ENCODE measurements at places on chromosomes 7 and 10. TPM values are rescaled to one million over a fixed set of nuclear protein-coding genes. Genes with fewer than 3 reads are reported as not detected.

The GIMAP7 gene
- 17.2 TPM for polyA plus RNA-seq

The TMEM270 gene
- polyA plus RNA-seq = not detected

The MSMB gene
- not detected for polyA plus RNA-seq

The PSMC2 gene
- 120 TPM for polyA plus RNA-seq

The BCCIP gene
- polyA plus RNA-seq = 89.2 TPM

The BMPER gene
- 20.4 TPM for polyA plus RNA-seq

DNA sequence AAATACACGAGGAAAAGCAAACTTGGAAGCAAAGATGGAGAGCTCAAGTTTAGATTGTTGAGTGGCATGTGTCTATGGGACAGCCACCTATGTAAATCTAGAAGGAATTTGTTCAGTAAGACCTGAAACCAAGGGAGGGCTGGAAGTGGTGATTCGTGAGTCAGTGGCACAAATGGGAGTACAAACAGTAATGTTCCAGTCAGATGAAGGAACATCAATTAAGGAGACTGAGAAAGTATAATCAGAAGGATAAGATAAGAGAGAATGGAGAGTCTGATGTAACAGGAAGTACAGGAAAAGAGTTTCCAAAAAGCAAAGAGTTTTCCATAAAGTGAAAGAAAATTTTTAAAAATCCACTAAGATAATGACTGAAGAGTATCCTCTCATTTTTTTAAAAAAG, 544.2 kb downstream of the KIF20B start:
- no peak for DNase-seq

DNA sequence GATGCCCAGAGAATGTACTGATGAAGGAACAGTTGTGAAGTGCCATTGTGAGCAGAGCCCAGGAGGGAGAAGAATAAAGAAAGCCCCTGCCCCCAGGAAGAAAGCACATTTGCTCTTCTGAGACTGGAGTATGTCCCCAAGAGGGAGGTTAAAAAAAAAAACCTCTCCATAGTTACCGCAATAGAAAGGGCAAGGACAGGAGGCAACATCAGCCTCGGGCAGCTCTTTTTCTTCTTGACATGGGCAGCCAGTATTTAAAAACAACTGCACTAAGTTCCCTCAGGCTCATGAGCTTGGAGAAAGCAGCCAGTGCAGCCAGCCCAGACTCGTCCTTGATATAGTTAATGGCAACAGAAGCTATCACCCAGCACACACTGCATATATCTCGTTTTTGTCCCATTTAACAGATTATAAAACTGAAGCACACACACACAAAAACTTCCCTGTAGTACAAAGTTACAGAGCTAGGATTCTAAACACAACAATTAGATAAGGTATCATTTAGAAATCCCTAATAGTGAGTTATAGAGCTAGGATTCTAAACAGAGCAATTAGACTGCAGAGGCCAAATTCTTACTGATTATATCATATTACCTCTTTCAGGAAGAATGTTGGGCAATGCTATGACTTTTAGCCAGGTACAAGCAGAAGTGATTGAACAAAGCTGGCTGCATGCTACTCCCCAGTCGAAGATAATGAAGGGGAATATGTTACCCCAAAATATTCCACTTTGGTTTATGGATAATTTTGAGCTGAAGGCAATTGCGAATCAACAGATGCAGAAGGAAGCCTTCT, 823.5 kb downstream of the GRID1 start:
- DNase-seq = no peak

DNA sequence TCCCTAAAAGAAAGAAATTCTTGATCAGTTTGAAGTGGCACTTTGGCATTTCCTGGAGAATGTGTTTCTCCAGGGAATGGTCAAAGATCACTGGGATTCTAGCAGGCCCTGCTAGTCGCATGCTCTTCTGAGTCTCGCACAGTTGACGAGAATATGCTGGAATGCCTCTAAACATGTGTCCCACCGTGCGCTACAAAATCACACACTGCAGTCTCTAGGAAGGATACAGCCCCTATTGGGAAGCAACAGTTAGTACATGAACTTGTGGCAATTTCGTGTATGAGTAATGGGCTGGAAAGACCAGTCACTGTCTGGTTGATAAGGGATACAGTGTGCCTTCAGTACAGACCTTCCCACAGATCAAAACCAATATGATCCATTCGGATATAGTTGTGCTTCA, 257.9 kb downstream of the PRPF18 start:
- no peak for DNase-seq

DNA sequence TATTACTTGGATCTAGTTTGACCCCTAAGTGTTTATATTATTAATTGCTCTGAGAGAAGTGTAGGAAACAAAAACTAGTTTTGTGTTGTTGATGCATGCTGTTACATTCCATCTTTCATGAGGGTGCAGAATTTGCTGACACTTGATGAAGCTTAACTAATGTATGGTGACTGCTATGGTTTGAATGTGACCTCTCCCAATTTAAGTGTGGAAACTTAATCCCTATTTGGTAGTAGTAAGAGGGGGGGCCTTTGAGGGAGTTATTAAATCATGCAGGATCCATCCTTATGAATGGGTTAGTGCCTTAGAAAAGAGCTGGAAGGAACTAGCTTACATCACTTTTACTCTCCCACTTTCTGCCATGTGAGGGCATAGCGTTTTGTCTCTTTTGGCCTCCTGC, 142.5 kb downstream of the PCLO start:
- no peak for DNase-seq

DNA sequence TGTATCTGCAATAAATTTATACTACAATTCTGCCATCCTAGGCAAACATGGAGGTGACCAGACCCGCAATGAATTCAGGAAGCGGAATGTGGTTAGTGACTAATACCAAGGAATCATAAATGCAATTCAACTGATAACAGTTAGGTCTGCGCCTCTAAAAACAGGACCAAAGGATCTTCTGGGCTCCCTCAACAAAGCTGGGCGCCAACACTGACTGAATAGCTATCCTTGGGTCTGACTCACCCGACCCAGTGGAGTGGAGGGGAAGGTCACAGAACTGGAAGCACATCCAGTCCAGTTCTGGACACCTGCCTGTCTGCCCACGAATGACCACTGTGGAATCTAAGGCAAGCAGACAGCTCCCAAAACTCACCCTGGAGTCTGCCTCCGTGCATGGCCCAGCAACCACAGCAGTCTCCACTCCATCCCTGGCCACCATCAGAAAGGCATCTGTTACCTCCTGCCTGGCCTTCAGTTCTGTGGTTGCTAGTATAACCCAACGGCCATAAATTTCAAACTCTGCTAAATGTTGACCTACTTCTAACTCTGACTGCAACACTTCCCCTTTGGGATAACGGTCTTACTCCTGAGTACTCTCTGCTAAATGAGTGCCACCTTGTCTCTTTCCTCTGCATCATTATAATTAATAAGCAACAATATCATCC, 43.0 kb upstream of the DLX6 start:
- no peak for DNase-seq

- DNase-seq = no peak
Observed at GRCh38 chr10:83982812-83983211, 156.5 kb upstream of the GHITM start.

DNA sequence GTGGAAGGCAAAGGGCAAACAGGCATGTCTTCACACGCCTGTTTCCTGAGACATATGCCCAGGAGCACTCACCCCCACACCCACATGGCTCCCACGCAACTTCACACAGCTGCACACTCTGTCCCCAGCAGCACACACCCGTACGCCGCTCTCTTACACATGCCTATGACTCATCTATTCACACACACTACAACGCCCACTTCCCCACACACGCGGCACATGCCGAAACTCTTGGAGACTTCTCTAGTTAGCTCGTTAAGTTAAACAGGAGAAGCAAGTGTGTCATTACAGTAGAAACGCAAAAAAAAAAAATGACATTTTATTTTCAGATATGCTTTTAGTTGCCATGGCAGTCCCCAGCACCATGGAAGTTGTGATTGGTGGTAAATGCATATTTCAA, 6.7 kb downstream of the CALN1 start:
- DNase-seq = no peak

Data from right renal pelvis (tissue), 4 donors.